ENCODE measurements at places on chromosomes 4 and X.

DNA sequence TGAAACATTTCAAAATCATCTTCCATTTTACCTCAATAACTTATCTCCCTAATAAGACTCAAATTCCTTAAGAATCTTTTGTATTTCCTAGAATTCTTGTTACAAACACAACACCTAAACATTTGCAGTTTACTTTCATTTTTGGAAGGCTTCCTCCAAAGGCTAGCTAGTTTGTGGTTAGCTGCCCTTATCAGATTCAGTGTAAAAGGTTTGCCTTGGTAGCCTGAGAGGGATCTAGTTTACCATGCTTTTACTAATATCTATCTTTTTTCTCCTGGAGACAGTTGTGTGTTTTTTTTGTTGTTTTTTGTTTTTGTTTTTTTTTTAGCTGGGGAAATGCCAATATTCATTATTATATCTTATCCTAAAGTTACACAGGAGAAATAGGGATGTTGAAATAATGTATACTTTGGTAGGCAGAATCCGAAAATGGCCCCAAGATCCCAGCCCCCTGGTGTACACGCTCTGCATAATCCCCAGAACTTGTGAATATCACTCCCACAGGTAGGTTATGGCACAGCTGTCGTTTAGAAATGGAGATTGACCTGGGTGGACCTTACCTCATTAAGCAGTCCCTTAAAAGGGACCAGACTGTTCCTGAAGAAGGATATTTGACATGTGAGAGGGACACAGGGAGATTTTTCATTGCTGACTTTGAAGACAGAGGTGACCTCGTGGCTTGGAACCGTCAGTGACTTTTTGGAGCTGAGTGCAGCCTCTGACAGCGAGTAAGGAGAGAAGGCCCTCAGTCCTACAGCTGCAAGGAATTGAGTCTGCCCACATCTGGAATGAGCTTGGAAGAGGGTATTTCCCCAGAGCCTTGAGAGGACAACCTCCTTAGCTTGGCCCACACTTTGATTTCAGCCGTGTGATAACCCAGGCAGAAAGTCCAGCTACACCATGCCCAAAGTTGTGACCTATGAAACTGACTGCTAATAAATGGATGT lies 33.4 kb downstream of the SEPTIN11 start:
- DNase-seq: no peak

GRCh38 chrX:101478366-101478765 lies 6.9 kb upstream of the ARMCX4 start:
- no peak for DNase-seq

- no peak for DNase-seq
Observed at GRCh38 chr4:39975488-39976089, 2.1 kb downstream of the PDS5A start.

DNA sequence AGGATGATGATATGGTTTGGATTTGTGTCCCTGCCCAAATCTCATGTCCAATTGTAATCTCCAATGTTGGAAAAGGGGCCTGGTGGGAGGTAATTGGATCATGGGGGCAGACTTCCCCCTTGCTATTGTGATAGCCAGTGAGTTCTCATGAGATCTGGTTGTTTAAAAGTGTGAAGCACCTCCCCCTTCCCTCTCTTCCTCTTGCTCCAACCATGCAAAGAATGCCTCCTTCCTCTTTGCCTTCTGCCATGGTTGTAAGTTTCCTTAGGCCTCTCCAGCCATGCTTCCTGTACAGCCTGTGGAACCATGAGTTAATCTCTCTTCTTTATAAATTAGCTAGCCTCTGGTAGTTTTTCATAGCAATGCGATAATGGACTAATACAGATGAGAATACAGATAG lies 19.7 kb upstream of the ALG13 start:
- DNase-seq: no peak

- no peak for DNase-seq
Observed at GRCh38 chr4:40990899-40991265, 223.5 kb downstream of the APBB2 start.

DNA sequence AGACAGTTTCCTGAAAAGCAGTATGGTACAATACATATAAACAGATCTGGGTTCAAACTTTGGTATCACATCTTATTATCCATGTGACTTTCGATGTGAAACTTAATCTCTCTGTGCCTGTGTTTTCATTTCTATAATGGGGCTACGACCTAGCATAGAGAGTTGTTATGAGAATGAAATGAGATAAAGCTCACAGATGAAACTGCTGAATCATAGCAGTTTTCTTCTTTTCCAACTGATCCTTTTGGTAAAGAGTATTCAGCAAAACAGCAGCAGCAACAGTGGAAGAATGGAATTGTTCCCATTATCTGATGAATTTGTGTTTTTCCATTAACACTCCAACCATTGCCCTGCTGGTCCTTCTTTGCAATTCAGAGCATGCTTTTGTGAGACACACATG lies 16.3 kb downstream of the AMBN start:
- no peak for DNase-seq

DNA sequence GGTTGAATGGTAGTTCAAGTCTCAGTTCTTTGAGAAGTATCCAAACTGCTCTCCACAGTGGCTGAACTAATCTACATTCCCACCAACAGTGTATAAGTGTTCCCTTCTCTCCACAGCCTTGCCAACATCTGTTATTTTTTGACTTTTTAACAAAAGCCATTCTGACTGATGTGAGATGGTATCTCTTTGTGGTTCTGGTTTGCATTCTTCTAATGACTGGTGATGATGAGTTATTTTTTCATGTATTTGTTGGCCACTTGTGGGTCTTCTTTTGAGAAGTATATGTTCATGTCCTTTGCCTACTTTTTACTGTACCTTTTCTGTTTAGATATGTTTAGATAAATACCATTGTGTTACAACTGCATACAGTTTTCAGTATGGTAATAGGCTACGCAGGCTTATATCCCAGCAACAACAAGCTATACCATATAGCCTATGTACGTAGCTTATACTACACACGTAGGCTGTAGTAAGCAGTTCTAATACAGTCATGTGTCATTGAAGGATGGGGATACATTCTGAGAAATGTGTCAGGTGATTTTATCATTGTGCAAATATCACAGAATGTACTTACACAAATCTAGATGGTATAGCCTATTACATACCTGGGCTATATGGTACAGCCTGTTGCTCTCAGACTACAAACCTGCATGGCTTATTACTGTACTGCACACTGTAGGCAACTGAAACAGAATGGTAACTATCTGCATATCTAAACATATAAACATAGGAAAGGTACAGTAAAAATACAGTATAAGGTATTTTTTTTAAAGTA lies 28.1 kb downstream of the KLHL8 start:
- DNase-seq: no peak

Data from activated T-cell treated with anti-CD3 and anti-CD28 coated beads, Interleukin-2, amount 50 U/mL, for 24 hours (primary cell).